ENCODE measurements at places on chromosomes 4 and X. TPM values are rescaled to one million over a fixed set of nuclear protein-coding genes. Genes with fewer than 3 reads are reported as not detected.

Gene HMGB3
- total RNA-seq: 0.70 TPM

Gene SEPTIN11
- 20.3 TPM for total RNA-seq

Gene KIF4A
- 0.22 TPM for total RNA-seq

Gene OTUD6A
- total RNA-seq: not detected

Gene NCAPG
- 0.44 TPM for total RNA-seq

Gene CT45A1
- not detected for total RNA-seq

Gene ENAM
- not detected for total RNA-seq

Gene KIAA1210
- not detected for total RNA-seq

Gene GABRA4
- not detected for total RNA-seq

Gene FAM90A26
- total RNA-seq: not detected

Gene MAGEB17
- total RNA-seq: not detected

Gene SLC2A9
- total RNA-seq: 2.1 TPM

Gene LINC00632
- not detected for total RNA-seq

Gene ZNF141
- total RNA-seq: 73.0 TPM

Gene TCEAL6
- total RNA-seq: not detected

Gene PAK3
- total RNA-seq: not detected

Gene SLC10A4
- total RNA-seq: 0.25 TPM

Gene SUPT20HL1
- not detected for total RNA-seq

Gene TEX11
- total RNA-seq: not detected

Gene XAGE1A
- total RNA-seq: not detected

Gene SHROOM4
- total RNA-seq: not detected

Gene APLN
- total RNA-seq: not detected

Gene TEC
- 8.3 TPM for total RNA-seq

Gene CLIC2
- total RNA-seq: 0.15 TPM

Gene HAND2
- total RNA-seq: not detected

Gene RNF175
- total RNA-seq: not detected
